NCI-H345 (cell line): ENCODE measurements at places on chromosomes 1 and 21.

DNA sequence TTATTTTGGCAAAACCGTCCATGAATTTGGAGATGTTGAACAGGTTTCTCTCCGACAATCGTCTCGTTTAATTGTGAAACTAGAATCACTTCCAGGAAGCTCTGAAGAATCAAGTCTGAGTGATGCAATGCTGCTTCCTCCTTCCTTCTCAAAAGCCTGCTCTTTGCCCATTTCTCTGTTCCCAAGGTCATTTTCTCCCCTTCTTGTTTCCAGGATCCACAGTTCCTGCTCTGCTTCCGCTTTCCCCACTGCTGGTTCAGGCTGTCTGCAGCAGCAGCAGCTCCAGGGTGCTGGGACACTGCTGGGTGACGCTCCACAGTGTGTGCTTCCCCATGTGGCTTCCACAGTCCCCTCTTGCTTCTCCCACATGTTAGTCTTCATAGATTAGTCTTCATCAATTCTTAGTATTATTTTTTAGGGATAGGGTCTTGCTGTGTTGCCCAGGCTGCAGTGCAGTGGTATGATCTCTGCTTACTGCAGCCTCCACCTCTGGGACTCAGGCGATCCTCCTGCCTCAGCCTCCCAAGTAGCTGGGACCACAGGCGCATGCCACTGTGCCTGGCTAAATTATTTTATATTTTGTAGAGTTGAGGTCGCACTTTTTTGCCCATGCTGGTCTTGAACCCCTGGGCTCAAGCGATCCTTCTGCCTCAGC is 156.2 kb downstream of the DYRK1A start:
- DNase-seq, result no peak

- DNase-seq, result no peak
Measured at GRCh38 chr1:61213245-61214011, 131.1 kb downstream of the NFIA start.

DNA sequence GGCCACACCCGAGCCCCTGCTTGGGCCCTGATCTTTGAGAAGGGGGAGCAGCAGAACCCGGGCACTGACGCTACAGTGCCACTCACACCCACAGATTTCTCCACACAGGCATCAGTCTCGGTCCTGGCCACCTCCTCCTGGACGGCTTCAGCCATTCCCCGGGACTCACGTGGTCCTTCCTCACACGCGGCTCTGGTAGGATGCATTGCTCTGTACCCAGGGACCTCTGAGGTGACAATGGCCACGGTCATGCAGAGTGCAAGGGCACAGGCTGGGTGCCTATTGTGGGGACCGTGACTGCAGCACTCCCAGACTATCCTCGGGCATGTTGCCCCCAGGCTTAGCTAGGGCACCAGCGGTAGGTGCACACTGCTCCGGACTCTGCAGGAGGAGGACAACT is 11.8 kb upstream of the ZNF670 start:
- no peak for DNase-seq

DNA sequence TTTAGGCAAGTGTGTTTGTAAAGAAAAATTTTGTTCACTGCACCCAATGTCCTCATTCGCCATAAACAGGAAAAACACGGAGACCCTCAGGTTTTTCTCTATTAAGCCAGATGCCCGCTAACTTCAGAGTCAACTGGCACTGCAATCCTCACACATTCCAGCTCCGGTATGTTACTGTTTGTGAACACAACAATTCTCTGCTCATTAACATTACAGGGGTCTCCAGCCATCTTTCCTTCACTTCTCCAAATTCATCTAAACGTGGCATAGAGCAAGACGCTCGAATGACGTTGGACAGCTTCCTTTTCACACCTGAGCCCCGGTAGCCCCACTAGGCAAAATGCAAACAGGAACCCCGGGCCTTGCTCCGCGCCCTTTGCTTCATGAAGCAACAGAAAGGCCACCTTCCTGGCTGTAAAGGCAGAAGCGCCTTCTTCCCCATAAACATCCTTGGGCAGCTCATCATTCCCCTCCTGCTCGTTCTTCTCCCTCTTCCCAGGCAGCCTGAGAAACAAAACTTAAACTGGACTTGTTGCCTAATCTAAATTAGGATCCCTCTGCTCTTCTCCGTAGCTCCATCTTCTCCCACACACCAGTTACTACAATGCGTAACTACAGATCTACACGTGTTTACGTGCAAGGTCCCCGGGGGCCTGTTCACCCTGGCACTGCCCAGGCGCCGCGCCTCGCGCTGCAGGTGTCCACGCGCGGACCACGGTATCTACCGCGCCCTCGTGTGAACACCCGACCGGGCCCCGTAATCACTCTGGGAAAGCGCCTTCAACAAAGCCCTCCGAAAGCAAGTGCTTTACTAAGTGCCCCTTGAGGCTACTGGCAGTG is 1.2 kb downstream of the LBR start:
- DNase-seq, result peak; percentile 26

GRCh38 chr1:186750257-186750656 is 70.0 kb upstream of the PTGS2 start:
- DNase-seq, result no peak

- no peak for DNase-seq
Measured at GRCh38 chr1:20059847-20060246, 10.1 kb upstream of the PLA2G5 start.

DNA sequence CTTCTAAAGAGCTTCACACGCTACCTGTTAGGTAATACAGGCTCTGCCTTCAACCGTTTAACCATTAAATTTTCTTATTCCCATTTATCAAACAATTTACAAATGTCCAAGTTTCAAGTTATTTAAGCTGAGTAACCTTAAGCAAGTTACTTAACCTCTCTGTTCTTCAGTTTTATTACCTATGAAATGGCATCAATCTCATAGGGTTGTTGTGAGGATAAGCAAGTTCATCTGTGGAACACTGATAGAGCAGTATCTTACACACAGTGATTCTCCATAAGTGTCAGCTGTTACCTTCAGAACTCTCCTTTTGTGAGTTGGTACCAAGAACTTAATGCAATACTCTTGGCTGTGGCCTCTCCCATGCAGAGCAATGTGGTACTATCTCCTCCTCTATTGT is 40.0 kb downstream of the GRIK3 start:
- DNase-seq, result no peak

GRCh38 chr21:46154955-46155513 is 345 bp downstream of the FTCD start:
- no peak for DNase-seq

DNA sequence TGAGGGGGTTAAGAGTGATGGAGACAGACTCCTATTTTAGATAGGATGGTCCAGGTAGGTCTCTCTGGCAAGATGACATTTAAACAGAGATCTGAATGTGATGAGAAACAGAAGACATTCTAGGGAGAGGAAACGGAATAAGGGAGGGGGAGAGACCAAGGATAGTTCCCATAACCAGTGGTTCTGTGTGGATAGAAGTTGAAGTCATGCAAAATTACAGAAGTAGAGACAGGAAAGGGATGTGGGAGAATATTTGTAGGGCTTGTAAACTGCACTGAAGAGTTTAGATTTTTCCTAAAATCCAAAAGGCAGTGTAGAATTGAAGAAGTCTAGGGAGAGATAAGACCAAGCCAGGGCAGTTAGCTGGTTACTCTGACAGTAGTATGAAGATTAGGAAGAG is 200.6 kb downstream of the GRIK1 start:
- no peak for DNase-seq

DNA sequence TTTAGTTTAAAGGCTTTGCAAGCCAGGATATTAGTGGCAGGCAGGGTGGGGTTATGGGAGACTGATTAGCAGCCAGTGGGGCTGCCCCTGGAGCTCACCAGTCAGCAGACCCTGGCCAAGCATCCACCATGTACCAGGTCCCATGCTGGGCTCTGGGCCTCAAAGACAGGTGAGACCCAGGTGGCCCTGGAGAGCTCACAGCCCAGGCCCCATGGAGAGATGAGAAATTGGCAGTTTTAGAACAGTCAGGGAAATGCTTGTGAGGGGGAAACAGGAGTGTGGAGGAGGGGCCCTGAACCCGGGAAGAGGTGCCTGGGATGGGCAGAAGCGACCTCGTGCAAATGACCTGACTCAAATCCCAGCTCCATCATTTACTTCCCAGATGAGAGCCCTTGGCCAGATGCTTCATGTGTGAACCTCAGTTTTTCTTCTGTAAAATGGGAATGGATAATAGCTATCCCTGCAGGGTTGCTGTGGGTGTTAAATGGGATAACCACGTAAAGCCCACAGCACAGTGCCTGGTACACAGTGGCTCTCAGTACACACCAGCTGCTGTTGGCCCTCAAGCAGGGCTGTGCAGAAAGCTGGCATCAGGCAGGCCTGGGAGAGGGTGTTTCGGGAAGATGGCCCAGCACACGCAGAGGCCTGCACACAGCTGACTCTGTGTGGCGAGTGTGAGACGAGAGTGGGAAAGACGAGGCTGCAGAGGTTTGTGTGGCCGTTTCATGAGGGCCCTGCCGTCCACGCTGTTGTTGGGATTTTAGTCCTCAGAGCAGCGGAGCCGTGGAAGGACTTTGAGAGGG is 518.5 kb downstream of the PTPRU start:
- DNase-seq, result no peak

DNA sequence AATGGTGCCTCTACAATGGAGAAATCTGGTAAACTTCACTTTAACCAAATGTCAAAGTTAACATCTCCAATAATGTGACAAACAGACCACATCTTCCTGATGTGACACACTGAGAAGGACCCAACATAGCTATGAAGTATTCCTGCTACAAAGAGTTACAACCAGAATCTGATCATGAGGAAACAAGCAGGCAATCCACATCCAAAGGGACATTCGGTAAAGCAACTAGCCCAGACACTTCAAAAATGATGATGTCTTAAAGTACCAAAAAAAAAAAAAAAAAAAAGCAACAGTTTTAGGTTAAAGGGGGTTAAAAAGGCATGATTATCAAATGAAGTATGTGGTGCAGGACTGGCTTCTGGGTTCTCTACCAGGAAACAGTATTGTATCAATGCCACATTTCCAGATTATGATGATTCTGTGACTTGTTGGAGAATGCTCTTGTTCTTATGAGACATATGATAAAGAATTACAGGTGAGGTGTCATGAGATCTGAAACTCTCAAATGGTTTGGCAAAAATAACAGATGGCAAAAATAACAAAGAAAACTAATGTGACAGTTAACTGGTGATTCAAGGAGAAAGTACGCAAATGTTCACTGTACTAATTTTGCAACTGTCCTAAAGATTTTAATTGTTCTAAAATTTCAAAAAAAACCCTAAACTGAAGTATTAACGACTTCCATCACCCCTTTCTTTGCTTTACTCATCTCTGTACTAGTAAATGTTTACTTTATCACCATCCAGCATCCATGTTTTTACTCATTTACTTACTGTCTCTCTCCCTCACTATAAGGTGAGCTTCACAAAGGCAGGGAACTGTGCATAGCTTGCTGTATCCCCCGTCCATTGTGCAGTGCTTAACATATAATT is 2.8 kb downstream of the CD58 start:
- no peak for DNase-seq

GRCh38 chr1:91569411-91570119 is 68.9 kb downstream of the CDC7 start:
- no peak for DNase-seq

- no peak for DNase-seq
Measured at GRCh38 chr1:11594222-11594621, 60.0 kb downstream of the FBXO2 start.

DNA sequence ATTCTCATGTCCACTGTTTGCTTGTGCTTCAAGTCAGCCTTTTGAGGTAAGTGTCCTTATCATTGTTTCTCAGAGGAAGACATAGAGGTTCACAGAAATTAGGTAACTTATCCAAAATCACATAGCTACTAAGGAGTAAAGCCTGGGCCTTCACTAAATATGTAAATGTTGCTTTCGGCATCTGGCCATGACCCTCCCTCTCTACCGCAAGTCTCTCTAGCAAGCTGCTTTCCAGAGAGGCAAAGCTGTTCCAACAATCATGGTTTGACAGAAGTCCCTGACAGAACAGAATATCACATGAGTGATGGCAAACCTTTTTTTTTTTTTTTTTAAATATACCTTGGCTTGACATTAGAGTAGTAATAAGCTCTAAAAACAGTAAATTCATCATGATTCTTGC is 94.5 kb upstream of the F3 start:
- DNase-seq, result no peak

DNA sequence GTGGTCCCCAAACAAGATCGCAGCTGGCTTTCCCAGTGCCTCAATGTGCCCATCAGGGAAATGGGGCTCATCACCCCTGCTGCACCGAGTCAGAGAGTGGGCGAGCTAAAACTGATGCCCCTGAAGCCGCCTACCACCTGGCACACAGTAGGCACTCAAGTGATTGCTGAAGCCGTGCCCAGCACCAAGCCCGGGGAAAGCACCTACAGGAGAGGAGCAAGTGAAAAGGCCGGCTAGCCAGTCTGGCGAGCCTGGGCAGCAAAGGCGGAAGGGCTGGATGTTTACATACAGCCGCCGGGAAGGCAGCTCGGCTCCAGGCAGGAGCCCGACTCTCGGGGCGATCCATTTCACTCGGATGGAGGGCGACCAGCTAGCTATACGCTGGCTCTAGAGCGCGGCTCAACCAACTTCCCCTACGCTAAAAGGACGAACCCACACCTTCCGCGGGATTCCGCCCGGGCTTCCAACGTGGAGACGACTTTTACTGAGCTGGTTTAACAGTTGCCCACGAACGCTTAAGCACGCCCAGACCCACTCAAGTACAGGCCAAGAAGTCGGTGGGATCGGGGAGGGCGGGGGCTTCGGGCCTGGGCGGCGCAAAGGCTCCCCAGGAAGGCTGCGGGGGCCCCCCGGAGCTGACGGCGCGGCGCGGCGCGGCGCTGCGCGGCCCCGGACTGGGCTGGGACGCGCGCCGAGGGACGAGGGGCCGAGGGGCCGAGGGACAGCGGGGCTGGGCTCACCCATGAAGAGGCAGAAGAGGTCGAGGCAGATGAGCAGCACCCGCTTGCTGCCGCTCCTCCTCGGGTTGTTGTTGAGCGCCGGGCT is 1.0 kb downstream of the PLPP3 start:
- DNase-seq, result peak; percentile 54

- no peak for DNase-seq
Measured at GRCh38 chr21:42140196-42140934, 69.2 kb downstream of the UMODL1 start.

GRCh38 chr1:101175886-101176285 is 60.9 kb upstream of the S1PR1 start:
- no peak for DNase-seq
